ENCODE measurements at places on chromosomes 2 and 18. TPM values are rescaled to one million over a fixed set of nuclear protein-coding genes. Genes with fewer than 3 reads are reported as not detected.

GRCh38 chr2:183665425-183665824 is 541.2 kb downstream of the NUP35 start:
- DNase-seq = no peak

DNA sequence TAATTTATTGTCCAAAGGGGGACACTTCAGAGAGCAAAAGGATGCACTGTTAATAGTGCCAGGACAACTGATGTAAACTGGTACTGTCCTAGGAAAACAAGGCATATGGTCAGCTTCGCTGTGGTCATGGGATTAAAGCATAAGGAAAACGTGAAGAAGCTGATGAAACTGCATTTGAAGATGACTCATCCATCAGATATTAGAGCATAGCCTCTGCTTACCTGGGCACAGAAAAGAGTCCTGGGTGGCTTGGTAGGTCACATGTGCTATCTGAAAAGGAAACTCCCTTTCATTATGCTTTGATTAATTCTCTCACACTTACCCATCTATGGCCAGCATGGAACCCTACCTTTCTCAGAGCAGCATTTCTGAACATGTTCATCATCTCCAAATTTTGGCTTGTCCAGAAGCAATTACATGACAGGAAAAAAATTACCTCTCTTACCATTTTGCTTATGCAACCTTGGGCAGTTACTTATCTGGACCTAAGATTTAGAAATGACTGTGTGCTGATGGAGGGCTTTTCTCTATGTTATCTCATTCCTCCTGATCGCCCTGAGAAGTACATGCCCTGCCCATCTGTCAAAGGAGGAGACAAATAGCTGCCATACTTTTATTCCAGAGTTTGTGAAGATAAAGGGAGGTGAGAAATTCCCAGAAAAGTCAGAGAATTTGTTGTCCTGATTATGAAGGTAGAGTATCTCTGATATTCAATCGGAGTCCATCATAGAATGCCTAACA is 275.3 kb upstream of the SLC14A2 start:
- no peak for DNase-seq

PSD4 gene
- 284 TPM for total RNA-seq

- no peak for DNase-seq
These were observed 1.7 kb downstream of the CXCR4 start for GRCh38 chr2:136116151-136116812.

All from Peyer's patch (tissue), 4 donors.